ENCODE measurements at places on chromosomes 11 and 22. TPM values are rescaled to one million over a fixed set of nuclear protein-coding genes. Genes with fewer than 3 reads are reported as not detected.

- DNase-seq: no peak
Observed at GRCh38 chr11:81337756-81338155, 1395.9 kb downstream of the FAM181B start.

DNA sequence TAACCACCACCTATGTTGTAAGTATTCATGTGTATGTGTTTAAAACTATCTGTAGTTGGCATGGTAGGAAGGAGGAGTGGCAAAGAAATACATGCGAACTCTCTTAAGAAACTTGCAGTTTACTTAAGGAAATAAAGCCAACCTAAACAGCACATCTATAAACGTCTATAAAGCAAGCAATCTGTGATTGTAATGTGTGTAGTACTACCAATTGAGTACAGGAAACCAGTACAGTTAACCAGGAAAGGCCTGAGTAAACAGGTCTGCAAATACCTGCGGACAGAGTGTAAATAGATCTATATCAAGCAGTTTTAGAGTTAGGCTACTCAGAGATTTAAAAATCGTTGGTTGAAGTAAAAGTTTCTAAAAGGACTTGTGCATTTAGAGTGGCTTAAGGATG, 59.5 kb upstream of the AMOTL1 start:
- no peak for DNase-seq

GRCh38 chr22:35617137-35617755, at the start of gene MB:
MB (minus strand) TSS chr22:35617329; CDS start chr22:35617257, 72 bp downstream.
- no peak for DNase-seq

DNA sequence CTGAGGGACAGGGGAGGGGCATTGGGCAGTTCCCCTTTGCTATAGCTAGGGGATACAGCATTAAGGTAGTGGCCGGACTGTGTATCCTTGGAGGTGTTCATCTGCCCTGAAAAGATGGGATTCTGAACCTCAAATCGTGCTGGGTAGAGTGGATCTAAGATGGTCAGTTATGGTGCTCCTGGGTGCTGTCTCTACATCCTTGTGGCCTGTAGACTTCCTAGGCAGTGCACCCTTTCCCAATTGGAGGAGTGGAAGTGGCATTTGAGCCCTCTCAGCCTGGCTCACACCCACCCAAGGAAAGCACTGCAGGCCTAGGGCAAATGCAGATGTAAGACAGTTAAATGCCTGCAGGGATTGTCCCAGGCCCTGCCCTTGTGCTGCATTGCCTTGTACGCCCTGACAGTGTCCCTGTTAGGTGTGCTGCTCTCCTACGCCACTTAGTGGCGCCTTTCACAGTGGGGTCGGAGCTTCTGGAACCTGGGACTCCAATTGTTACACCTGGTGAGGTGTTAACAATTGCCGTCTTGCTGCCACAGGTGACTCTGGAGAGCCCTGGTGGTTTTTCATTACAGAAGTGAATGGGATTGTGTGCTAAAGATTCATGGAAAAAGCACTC, 35.0 kb downstream of the PPFIBP2 start:
- no peak for DNase-seq

DNA sequence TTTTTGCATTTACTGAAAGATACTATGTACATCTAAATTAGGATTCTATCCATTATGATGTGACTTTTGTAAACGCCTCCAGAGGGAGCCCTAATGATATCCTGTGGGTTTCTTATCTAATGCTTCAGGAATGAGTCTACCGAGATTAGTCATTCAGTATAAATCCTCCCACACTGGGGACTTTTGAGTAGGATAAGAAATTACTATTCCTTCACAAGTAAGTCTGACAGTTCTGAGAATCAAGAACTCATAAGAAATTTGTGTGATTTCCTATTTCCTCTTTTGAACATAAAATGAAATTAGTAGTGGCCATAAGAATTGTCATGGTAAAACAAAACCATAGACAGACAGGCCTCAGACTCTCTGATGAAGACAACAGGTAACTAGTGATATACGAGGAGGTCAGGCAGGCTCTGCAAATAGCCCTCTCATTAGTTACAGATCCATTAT, 10.0 kb upstream of the OR5M1 start:
- DNase-seq: no peak

DNA sequence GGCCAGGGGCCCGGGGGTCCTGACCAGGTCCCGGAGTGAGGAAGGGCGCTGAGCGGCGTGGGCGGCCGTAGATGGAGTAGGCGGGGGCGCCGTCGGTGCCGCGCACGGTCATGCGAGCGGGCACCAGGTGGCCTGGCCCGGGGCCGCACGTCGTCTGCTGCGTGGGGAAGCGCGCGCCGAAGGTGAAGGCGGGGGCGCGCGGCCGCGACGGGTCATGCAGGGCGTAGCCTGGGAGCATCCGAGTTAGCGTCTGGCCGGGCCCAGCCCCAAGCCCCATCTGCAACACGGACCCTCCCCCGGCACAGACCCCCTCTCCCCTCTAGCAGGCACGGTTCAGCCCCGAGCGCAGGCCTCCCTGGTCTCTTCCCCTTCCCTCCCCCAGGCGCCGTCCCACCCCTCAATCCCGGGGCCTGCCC, 1.7 kb upstream of the TYMP start:
- no peak for DNase-seq

- no peak for DNase-seq
Observed at GRCh38 chr11:45334836-45335235, 48.7 kb upstream of the SYT13 start.

DNA sequence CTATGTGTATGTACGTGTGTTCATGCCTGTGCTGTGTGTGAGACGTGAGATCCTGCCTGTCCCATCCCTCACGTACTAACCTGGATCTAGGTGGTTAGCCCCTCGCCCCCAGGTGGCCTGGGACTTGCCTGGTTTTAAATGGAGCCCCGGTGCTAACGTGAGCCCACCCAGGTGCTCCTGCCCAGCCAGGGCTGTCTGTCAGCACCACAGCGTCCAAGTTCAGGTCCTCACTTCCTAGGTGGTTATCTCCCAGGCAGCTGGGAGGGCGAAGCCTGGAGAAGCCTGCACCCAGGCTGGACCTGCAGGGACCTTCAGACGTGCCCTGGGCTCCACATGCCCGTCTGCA, 86.0 kb downstream of the KCNQ1 start:
- no peak for DNase-seq

- DNase-seq: no peak
Observed at GRCh38 chr11:10669258-10670033, 24.1 kb downstream of the IRAG1 start.

DNA sequence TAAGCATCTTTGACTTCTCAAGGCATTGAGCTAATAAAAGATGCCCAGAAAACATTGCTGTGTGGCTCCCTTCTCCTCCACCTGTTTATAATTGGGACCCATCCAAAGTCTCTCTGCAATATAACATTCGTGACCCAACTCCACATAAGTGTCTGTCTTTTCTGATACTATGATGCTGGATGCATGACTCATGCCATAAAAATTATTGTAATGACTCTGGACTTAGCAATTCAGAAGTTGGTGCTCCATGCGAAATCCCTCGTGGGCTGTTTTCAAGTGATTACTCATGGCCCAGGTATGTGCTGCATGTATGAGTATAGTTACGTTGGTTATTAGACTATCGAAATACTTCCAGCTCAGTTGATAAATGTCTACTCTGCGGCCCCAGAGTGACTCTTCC, 11.7 kb downstream of the FJX1 start:
- no peak for DNase-seq

- no peak for DNase-seq
Observed at GRCh38 chr11:119207415-119207960, 1.3 kb downstream of the CBL start.

- no peak for DNase-seq
Observed at GRCh38 chr11:104275992-104276391, 112.0 kb upstream of the PDGFD start.

- no peak for DNase-seq
Observed at GRCh38 chr11:8209208-8209807, 40.5 kb upstream of the RIC3 start.

RCE1 gene
- 29.7 TPM for total RNA-seq

DKK3 gene
- total RNA-seq: 24.8 TPM

XKR3 gene
- not detected for total RNA-seq

MB gene
- total RNA-seq: 5.4 TPM

Data from esophagus squamous epithelium (tissue), 5 donors.